Nephron progenitor cell (in vitro differentiated cells): ENCODE measurements at places on chromosomes 16 and 17.

GRCh38 chr16:55947366-55947765 is 72.2 kb upstream of the CES5A start:
- H3K36me3 ChIP-seq = peaks cover 5% of the 10 kb centered on the region
- DNase-seq = no peak
- H3K27ac ChIP-seq = peak overlapping the region; percentile 41
- peak overlapping the region; percentile 18 for H3K4me3 ChIP-seq

DNA sequence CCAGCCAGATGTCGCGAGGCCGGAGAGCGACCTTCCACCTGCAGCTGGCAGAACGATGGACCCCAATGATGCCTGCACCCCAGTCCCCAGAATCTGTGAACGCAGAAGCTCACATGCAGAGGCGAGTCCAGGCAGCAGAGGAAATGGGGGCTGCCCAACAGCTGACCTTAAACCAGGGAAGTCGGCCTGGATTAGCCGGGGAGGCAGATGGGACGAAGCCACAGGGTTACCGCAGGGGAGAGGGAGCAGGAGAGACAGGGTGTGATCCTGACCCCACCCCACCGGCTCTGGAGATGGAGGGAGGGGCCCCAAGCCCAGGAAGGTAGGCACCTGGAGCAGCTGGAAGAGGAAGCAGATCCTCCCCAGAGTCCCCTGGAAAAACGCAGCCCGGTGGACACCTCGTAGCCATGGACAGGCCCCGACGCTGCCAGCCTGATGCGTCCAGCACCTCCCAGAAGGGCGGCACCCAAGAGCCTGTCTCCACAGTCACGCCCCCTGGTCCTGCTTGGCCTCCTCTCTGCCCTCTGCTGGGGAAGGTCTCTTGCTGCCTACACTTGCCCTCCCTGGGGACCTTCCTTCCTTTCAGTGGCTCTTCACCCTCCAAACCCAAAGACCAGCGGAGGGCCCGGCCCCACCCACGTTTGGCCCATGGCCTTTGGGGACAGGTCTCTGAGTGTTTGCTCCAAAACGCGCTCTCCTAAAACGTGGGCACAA is 37.3 kb downstream of the PIEZO1 start:
- H3K36me3 ChIP-seq = no peaks in the 10 kb centered on the region
- no peak overlapping the region for H3K27ac ChIP-seq
- DNase-seq = no peak

DNA sequence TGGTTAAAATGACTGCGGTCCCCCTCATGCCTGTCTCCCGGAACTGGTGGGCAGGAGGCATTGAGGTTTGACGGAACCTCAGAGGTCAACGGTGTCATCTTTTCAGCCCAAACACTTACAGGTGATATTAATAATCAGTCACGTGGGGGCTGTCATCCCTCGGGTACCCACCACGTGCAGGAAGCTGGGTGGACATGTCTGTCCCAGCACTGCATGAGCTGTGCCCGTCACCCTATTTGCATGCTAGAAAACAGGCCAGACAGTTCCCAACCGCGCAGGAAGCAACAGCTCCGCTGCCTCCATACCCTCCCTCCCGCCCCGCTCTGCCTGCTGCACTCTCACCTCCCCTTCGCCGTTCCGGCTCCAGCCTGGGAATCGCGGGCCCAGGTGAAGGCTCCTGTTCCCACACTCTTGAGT is 1.4 kb downstream of the SYNGR3 start:
- H3K27me3 ChIP-seq = peaks cover 62% of the 10 kb centered on the region
- no peak for DNase-seq
- H3K36me3 ChIP-seq = peaks cover 22% of the 10 kb centered on the region
- no peak overlapping the region for H3K27ac ChIP-seq
- peaks cover 16% of the 10 kb centered on the region for H3K4me1 ChIP-seq
- peak overlapping the region; percentile 52 for H3K4me3 ChIP-seq

- no peak overlapping the region for H3K4me3 ChIP-seq
- peaks cover 7% of the 10 kb centered on the region for H3K27me3 ChIP-seq
- peaks cover 9% of the 10 kb centered on the region for H3K36me3 ChIP-seq
- H3K27ac ChIP-seq = no peak overlapping the region
- peaks cover 7% of the 10 kb centered on the region for H3K4me1 ChIP-seq
These were observed 6.0 kb downstream of the HAGHL start for GRCh38 chr16:732936-733335.

DNA sequence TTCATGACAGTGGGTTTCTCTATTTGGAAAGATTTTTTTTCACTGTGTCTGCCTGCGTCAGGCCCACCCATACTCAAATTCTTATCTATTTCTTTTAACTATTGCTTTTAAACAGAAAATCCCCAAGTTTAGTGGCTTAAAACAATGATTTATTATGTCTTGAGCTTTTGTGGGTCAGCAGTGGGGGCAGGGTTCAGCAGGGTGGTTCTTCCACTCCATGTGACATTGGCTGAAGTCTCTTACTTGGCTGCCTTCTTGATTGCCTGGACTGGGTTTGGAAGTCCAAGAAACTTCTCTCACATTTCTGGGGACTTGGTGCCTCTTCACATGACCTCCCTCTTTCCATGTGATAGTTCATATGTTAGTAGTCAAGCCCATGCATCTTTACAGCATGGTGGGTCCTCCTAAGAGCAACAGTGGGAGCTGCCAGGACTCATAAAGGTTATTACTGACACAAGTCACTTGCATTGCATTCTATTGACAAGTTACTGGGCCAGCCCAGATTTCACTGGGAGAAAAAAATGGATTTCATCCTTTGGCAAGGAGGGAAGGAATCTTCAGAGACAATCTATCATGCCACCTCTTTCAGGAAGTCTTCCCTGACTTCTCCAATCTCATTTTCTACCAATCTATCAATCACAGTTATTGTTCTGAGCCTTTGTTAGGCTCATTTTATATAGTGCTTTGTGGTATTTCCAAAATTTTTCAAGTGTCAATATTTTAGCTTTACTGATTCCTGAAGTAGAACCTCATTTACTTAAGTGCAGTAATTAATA is 436.1 kb downstream of the XYLT1 start:
- DNase-seq = no peak
- H3K4me1 ChIP-seq = no peaks in the 10 kb centered on the region
- H3K27ac ChIP-seq = no peak overlapping the region
- no peaks in the 10 kb centered on the region for H3K36me3 ChIP-seq
- no peaks in the 10 kb centered on the region for H3K27me3 ChIP-seq

DNA sequence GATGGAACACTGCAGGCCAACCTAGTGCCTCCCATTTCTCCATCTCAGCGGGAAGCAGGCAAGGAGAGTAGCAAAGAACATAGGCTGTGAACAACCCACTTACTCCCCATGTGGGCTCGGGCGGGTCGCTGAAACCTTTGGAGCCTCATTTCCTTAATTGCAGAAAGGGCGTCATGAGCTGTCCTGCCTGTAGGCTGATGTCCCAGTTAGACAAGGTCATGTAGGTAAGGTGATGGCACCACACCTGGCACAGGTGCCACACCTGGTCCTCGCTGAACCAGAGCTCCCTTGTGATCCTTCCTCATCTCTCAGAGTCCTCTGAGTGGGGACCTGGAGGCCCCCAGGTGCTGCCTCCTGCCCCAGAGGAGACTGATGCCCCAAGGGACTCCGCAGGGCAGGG is 22.9 kb downstream of the ABCC3 start:
- peaks cover 6% of the 10 kb centered on the region for H3K27me3 ChIP-seq
- H3K27ac ChIP-seq = no peak overlapping the region
- H3K4me1 ChIP-seq = peaks cover 37% of the 10 kb centered on the region
- DNase-seq = no peak
- H3K36me3 ChIP-seq = no peaks in the 10 kb centered on the region

- H3K27ac ChIP-seq = no peak overlapping the region
- no peak for DNase-seq
- H3K4me3 ChIP-seq = no peak overlapping the region
- H3K4me1 ChIP-seq = peaks cover 9% of the 10 kb centered on the region
These were observed 8.5 kb downstream of the ALDH3A2 start for GRCh38 chr17:19656851-19657581.

DNA sequence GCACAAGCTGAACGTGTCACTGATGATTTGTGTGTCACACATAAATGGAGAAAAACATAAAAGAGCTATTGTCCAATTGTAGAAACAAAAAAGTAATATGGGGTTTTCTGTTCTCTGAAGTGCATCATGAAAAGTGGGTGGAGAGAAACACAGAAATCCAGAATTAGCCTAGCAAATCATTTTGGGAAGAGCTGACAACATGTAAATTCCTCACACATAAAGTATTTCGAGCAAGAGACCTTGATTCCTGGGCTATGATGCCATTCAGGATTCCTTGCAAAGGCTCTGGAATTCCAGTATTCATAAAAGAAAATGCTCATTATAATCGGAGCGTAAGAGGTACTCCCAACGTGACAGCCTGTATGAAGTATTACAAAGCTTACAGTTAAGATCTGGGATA is 1.1 kb downstream of the DCUN1D3 start:
- H3K27ac ChIP-seq = no peak overlapping the region
- H3K4me3 ChIP-seq = peak overlapping the region; percentile 90
- peaks cover 59% of the 10 kb centered on the region for H3K4me1 ChIP-seq
- DNase-seq = no peak
- peaks cover 3% of the 10 kb centered on the region for H3K27me3 ChIP-seq

GRCh38 chr17:54982399-54982798 is 13.8 kb downstream of the STXBP4 start:
- H3K27me3 ChIP-seq = no peaks in the 10 kb centered on the region
- H3K27ac ChIP-seq = no peak overlapping the region
- no peak overlapping the region for H3K4me3 ChIP-seq
- H3K36me3 ChIP-seq = peaks cover 51% of the 10 kb centered on the region
- DNase-seq = no peak

- no peak for DNase-seq
- H3K27ac ChIP-seq = peak overlapping the region; percentile 19
- H3K4me3 ChIP-seq = no peak overlapping the region
These were observed 18.4 kb upstream of the ITGA3 start for GRCh38 chr17:50037321-50038107.

- H3K27me3 ChIP-seq = no peaks in the 10 kb centered on the region
- H3K36me3 ChIP-seq = peaks cover 38% of the 10 kb centered on the region
- peaks cover 18% of the 10 kb centered on the region for H3K4me1 ChIP-seq
These were observed 33.7 kb downstream of the DDX19A start for GRCh38 chr16:70380248-70380918.

DNA sequence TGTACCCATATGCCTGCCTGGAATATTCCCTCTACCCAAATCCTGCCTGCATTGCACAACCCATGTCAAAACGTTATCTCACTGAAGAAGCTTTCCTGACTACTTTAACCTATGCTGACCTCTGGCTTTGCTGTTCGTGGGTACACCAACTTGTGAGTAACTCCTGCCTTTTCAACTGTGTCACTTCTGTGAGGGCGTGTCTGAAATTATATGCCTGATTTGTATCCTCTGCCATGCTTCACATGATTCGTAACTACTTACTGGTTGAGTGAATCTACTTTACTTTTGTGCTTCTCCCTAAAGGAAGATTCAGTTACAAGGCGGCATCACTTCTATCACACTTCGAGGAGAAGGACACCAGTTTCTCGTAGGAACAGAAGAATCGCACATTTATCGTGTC is 33.3 kb upstream of the USP43 start:
- peak; percentile 19 for DNase-seq
- peaks cover 38% of the 10 kb centered on the region for H3K4me1 ChIP-seq
- H3K4me3 ChIP-seq = peak overlapping the region; percentile 23
- H3K27me3 ChIP-seq = peaks cover 3% of the 10 kb centered on the region
- H3K36me3 ChIP-seq = no peaks in the 10 kb centered on the region
- peak overlapping the region; percentile 64 for H3K27ac ChIP-seq

DNA sequence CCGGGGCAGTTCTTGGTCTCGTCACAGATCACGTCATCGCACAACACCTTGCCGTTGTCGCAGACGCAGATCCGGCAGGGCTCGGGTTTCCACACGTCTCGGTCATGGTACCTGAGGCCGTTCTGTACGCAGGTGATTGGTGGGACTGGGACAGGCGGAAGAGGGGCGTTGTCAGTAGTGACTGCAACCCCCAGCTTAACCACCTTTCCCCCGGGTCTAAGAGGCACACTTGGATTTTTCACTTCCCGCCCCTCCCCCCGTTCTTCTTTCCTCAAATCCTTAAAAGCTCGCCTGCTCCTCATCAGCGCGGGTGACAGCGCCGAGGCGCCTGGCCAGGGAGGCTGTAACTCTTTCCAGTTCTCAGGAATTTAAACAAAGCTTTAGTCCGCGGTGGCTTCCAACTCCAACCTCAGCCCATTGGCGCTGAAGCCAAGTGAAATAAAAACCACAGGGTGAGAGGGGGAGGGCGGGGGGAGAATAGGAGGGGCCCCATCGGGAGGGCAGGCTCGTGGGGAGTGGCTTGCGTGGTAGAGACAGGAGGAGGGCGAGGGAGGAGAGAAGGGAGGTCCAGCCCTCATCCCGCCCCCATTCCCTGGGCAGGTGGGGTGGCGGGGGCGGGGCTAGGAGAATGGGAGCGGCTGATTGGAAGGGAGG is 1.5 kb downstream of the COL1A1 start:
- peaks cover 54% of the 10 kb centered on the region for H3K4me1 ChIP-seq
- peak overlapping the region; percentile 92 for H3K4me3 ChIP-seq
- H3K27me3 ChIP-seq = peaks cover 29% of the 10 kb centered on the region
- H3K36me3 ChIP-seq = peaks cover 34% of the 10 kb centered on the region
- peak; percentile 86 for DNase-seq
- peak overlapping the region; percentile 71 for H3K27ac ChIP-seq

DNA sequence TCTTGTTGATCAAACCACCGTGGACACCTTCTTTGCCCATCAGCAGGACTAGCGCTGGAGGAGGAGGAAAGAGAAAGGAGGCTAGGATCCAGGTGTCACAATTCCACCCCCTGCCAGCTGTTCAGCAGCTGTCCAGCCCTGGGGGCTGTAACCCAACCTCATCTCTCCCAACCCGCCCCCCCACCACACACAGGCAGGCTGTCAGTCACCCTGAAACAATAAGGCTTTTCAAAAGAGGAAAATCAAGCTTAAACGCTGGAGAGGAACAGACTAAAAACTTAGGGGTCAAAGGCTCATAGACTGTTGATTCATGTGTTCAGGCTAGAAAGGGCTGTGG is 2.4 kb downstream of the PFN1 start:
- H3K4me3 ChIP-seq = peak overlapping the region; percentile 99
- no peaks in the 10 kb centered on the region for H3K27me3 ChIP-seq
- H3K36me3 ChIP-seq = peaks cover 36% of the 10 kb centered on the region
- no peak for DNase-seq

GRCh38 chr16:53626811-53627210 is 76.8 kb downstream of the RPGRIP1L start:
- H3K27me3 ChIP-seq = peaks cover 4% of the 10 kb centered on the region
- peaks cover 24% of the 10 kb centered on the region for H3K36me3 ChIP-seq
- no peak overlapping the region for H3K27ac ChIP-seq
- H3K4me1 ChIP-seq = no peaks in the 10 kb centered on the region

DNA sequence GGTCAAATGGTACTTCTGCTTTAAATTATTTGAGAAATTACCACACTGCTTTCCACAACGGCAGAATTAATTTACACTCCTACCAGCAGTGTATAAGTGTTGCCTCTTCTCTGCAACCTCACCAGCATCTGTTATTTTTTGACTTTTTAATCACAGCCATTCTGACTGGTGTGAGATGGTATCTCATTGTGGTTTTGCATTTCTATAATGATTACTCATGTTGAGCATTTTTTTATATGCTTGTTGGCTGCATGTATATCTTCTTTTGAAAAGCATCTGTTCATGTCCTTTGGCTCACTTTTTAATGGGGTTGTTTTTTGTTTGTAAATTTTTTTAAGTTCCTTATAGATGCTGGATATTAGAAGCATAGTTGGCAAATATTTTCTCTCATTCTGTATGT is 446.7 kb downstream of the PMP22 start:
- H3K4me1 ChIP-seq = no peaks in the 10 kb centered on the region
- no peak overlapping the region for H3K4me3 ChIP-seq
- H3K27me3 ChIP-seq = peaks cover 10% of the 10 kb centered on the region
- no peak for DNase-seq
